ENCODE measurements at places on chromosomes 12 and 14.

- DNase-seq = no peak
These were observed 479.3 kb downstream of the SLC16A7 start for GRCh38 chr12:60075091-60075490.

GRCh38 chr12:52032446-52032803 lies 18.8 kb upstream of the NR4A1 start:
- DNase-seq = peak; percentile 55

GRCh38 chr12:1502379-1502720 lies 92.0 kb downstream of the FBXL14 start:
- DNase-seq = no peak

DNA sequence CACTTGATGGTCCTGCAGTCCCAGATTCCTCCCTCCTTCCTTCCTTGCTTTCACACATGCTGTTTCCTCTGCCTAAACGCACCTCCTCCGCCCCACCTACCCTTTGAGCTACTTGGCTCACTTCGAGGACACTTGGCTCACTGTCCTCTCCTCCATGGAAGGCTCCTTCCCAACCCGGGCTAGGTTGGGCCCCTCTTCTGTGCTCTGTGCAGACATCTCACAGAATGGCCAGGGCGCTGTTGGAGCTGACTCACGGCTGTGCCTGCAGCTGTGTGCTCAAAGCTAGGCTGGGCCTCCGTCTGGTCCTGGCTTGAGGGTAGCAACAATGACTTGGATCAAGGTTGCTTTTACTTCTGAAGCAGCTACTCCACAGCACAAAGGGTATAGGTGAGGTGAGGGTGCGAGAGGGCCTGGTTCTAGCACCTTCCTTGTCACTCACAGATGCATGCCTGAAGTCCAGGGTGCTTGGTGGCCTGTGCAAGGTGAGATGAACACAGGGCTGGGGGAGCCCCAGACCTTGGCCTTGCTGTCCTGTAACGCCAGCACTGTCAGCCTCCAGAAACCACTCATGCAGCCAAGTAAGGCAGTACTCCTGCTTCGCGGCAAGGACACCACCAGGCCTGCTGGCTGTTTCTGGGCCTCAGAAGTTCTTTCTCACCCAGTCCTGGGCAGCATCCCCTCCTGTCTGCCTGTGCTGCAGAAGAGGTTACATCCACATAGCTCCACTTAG lies 61.8 kb downstream of the GALNT16 start:
- no peak for DNase-seq

DNA sequence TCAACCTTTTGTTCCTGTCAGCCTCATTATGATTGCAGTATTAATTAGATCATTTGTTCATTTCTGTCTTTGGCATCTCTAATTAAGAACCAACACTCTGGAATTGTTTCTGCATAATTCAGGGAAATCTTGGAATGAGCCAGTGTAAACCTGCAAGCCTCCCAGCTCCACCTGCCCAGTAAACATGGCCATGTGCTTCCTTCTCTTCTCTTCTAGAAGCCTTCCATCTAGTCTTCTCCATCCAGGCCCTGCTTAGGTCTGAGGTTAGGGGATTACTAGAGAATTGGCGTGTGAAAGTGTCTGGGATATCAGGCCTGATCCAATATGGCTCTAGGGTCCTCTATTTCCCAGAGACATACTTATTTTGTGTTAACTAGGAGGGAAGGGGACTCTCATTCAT lies 528.0 kb downstream of the AACS start:
- DNase-seq = no peak

DNA sequence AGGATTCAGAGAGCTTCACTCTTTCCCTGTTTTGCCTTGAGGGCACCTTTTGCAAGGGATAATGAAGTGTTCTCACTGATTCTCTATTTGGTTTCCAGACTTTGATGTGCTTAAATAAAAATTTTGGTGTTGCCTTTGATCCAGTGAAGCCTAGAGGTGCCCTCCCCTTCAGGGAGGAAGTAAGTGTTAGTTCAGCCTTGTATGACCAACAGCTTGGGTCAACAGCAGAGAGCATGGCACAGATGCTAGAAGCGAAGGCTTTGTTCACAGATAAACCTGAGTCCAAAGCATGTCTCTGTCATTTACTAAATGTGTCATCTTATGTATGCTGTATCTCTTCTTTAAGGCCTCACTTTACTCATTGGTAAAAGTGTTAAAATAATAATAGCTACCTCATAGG lies 52.8 kb upstream of the STXBP6 start:
- DNase-seq = no peak

DNA sequence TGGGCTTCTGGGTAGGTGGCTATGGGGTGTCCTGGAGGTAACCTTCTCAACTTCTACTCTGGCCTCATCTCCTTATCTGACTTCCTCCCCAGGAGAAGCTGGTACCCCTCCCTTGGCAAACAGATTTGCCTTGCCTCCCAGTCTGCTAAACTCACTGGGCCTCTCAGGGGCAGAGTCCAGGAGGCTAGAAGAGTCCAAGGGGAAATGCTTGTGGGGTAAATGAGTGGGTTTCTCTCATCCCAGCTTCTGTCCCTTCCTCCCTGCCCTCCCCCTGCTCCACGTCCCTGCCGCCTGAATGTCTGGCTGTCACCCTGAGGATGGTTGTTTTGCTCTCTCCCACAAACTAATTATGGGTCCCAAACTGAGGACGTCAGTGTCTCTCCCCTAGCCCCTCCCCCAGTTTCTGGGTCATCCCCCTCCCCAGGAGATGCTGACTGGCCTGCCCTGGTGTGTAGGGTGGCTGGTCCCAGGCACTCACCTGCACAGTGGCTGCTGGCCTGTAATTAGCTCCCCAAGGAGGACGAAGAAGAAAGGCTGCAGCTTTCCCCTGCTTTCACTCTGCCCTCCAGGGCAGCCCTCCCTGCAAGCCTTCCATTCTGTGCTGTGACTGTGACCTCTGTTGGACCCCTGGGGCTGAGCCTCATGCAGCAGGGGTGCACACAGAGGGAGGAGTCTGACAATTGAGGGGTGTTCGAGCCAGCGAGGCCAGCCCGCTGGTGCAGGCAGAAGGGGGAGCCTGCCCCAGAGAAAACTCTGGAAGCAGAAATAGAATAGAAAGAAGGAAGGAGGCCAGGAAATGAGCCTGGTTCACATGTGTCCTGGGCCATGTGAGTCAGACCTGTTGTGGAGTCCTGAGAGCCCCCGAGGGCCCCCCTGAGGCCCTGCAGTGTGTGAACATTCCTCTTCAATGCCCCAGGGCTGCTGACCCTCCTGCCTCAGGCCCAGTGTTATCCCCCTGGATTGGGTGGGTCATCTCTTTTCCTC lies at the start of gene LRP1-AS:
Gene LRP1-AS (minus strand): TSS at position 659 of the 984 bp plus-strand sequence.
- peak; percentile 44 for DNase-seq

GRCh38 chr14:69771136-69771535 lies 4.2 kb downstream of the SRSF5 start:
- DNase-seq = no peak

- no peak for DNase-seq
These were observed 141.7 kb upstream of the NRXN3 start for GRCh38 chr14:78028471-78028870.

GRCh38 chr14:77883847-77884238 lies 83.9 kb downstream of the ADCK1 start:
- no peak for DNase-seq

GRCh38 chr12:93563807-93564538 lies 8.5 kb upstream of the SOCS2 start:
- DNase-seq = peak; percentile 8

DNA sequence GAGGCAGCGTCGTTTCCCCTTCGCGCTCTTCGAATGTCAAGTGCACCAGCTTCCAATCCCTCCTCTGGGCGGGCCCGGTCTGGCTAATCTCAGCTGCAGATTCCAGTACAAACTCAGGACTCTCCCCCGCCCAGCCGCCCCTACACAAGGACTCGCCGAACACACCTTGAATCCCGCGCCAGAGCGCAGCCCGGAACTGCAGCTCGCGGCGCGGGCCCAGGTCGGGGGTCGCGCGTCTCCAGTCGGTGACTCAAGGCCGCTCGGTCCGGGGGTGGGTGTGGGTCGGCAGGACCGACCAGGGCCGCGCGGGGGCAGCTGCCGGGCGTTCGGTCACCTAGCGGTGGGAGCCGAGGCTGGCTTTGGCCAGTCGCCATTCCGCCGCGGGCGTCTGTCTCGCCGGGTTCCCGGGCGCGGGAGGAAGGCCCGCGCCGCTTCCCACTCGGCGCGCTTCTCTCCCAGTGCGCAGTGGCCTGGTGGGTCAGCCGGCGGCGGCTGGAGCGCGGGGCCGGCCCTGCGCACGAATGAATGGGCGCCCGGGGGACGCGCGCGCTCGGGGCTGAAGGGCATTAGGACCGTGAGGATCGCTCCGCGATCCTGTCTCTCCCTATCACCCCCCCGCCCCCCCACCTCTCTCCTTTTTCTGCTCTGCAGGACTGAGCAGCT lies at the start of gene GALNT16:
Gene GALNT16 (plus strand): TSS at position 632 of the 663 bp plus-strand sequence. CDS start 133 bp downstream, outside the sequence.
- peak; percentile 71 for DNase-seq

- peak; percentile 33 for DNase-seq
These were observed 338.1 kb upstream of the TMEM132C start for GRCh38 chr12:127928615-127929571.

DNA sequence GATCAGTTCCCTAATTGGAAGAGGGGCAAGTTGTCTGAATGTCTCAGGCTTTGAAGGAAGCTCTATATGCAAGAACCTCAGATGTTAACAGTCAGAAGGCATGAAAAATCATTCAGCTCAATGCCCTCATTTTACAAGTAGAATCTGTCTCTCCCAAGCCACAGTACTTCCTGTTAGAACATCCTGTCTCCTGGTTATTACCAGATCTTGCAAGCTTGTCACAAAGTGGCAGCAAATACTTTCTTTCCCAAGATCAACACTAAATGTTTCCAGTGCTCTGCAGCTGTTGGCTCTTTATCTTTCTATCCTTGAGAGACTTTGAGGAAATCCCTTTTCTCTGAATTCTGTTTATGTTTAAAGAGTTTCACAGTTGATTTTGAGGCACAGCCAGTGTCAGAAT lies 235.5 kb downstream of the AKAP6 start:
- DNase-seq = peak; percentile 14

DNA sequence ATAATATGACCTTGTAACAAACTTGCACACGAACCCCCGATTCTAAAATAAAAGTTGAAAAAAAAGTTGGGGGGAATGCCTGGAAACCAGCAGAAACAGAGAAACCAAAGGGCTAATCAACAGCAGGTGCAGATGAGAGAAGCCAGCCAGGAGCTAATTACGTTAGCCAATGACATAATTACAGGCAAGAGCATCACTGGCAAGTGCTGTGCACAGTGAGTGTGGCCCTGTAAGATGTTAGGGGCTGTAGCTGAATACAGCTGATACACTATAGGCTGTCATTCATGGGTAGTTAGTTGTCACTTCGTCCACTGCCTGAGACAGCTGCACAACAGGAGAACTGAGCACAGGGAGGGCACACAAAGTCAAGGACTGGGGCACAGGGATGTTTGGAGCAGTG lies 7.3 kb upstream of the FGF23 start:
- no peak for DNase-seq

- DNase-seq = peak; percentile 84
These were observed 2.6 kb downstream of the SMIM41 start for GRCh38 chr12:52082026-52082668.

DNA sequence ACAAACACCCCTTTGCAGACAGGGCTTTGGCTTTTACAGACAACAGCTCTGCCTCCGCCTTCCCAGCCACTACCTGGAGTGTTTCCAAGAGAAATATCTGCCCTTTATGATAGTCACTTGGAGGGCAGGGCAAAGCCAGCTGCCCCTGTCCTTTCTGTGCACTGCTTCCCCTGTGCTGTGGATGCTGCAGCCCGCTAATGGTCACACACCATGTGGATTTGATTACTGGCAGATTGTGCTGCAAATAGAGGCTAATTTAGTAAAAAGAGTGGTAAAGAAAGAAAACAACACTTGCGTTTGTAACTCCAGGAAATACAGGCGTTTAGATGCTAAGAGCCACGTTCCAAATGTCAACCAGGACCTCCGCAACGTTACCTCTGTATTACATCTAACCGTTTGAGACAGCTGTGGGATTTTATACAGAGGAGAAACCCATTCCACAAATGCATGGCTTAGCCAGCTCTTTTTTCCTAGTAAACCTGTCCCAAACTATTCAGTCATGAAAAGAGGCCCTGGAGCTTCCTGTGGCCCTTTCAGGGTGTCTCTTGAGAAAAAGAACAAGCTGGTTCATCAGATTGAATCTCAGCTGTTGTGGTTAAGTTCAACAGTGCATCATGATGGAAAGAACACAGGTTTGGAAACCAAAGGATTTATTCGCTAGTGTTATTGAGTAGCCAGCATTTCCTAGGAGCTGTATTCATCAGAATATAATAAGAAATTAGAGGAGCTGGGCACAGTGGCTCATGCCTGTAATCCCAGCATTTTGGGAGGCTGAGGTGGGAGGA lies 30.1 kb upstream of the PWP1 start:
- no peak for DNase-seq

DNA sequence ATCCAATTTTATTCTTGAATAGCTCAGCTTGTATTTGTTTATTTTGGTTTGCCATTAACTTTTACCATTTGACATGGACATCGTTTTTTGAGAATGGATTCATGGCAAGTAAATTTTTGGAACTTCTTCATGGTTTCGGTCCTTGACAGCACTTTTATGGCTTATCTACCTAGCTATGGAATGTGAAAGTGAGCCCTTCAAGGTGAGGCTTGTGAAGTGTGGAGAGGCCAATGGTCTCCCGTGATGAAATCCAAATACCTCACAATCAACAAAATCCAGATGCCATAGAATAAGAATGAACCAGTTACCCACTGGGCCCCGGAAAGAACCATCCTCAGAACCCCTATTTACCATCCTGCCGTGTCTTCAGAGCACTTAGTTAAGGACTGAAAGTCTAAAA lies 978.8 kb downstream of the FSCB start:
- DNase-seq = no peak

DNA sequence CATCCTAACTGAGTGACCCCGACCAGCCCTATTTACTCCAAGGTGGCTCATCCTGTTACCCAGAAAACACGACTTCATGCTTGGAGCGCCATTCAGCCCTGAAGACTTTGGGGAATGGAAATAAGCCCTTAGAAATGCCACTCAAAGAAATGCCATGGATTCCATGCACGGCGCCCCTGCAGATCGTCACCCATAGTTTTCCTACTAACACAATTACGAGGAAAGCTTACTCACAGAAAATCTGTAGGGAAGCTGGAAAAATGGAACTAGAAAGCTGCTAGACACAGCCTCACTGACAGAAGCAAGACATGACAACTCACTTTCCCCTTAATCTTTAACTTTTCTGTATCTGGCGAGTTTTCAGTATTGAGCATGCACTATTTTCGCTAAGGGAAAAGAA lies 19.5 kb downstream of the NUAK1 start:
- DNase-seq = no peak

GRCh38 chr14:64720131-64720576 lies 15.9 kb downstream of the PLEKHG3 start:
- DNase-seq = peak; percentile 44
